Body of pancreas (tissue), 4 donors: ENCODE measurements at places on chromosomes 4 and X. TPM values are rescaled to one million over a fixed set of nuclear protein-coding genes. Genes with fewer than 3 reads are reported as not detected.

DNA sequence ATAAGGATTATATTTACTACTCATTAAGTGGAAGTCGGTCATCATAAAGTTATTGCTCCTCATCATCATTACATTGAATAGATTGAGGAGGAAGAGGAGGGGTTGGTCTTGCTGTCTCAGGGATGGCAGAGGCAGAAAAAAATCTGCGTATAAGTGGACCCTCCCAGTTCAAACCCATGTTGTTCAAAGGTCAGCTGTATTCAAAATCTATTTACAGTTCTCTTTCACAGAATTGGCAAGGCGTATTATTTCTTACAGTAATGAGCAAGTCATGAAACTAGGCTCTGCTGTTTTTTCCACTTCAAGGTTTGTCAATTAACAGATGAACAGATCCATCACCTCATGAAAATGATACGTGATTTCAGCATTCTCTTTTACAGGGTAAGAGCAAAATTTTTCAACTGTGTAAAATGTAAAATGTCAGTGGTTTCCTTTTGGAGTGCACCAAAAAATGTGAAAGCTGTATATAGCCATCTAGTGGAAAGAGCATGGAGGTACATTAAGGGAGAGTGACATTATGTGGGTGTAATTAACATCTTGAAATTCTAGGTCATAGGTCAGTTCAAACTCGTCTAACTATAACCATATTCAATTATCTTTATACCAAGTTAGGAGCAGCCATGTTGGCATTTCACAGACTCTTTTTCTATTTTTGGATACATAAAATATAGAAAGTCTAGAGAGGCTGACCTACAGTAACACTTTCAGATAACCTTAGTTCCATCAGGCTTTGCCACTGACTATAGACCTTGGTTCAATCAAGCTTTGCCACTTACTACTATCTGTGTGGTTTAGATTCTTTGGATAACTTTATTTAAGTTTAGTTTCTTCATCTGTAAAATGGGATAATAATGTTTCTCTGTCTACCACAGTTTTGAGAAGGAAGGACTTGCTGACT, 30.1 kb downstream of the NEIL3 start:
- H3K4me1 ChIP-seq, result no peaks in the 10 kb centered on the region
- H3K4me3 ChIP-seq, result no peak overlapping the region
- no peak for DNase-seq
- H3K27ac ChIP-seq, result no peak overlapping the region

DNA sequence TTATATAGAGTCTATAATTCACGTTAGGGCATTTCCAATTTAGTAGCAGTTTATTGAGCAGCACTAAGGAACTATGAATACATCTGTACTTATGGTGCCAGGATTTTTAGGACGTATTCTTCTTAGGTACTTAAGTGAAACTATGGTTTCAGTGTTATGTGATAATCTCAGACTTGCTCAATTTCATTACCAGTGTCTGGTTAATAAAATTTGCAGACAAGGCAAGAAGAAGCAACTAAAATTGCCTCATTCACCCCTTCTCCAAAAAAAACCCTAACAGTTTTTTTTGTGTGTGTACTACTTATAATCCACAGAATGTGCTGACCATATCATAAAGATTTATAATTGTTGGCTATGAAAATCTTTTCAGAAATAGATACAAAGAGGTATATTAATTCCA, 6.0 kb upstream of the CXCL10 start:
- no peaks in the 10 kb centered on the region for H3K36me3 ChIP-seq
- H3K4me1 ChIP-seq, result peaks cover 5% of the 10 kb centered on the region
- H3K27me3 ChIP-seq, result no peaks in the 10 kb centered on the region
- no peak for DNase-seq
- no peak overlapping the region for H3K27ac ChIP-seq
- H3K4me3 ChIP-seq, result no peak overlapping the region

- no peak overlapping the region for H3K27ac ChIP-seq
- no peaks in the 10 kb centered on the region for H3K4me1 ChIP-seq
- DNase-seq, result no peak
- H3K36me3 ChIP-seq, result no peaks in the 10 kb centered on the region
- no peaks in the 10 kb centered on the region for H3K27me3 ChIP-seq
- H3K4me3 ChIP-seq, result no peak overlapping the region
Observed at GRCh38 chrX:46198858-46199257, 346.4 kb downstream of the ZNF674 start.

- no peaks in the 10 kb centered on the region for H3K27me3 ChIP-seq
- H3K4me3 ChIP-seq, result no peak overlapping the region
- H3K4me1 ChIP-seq, result no peaks in the 10 kb centered on the region
- no peaks in the 10 kb centered on the region for H3K36me3 ChIP-seq
Observed at GRCh38 chrX:114006664-114007063, 577.2 kb upstream of the HTR2C start.

DNA sequence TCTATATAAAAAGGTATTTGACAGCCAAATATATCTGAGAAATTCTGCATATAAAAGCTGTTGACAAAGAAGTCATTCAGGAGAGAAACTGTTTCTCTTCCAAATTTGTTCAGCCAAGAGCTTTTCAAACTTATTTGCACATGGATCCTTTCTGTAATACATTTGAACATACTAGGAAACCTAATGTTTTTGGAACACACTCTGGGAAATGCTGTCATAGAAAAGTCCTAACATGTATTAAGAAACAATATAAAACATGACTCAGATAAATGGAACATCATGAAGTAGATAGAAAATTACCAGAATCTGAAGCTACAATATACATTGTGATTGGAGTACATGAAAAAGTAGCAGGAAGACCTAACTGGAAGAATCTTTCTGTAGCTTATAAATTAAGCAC, 781.5 kb upstream of the EPHA5 start:
- no peaks in the 10 kb centered on the region for H3K27me3 ChIP-seq
- H3K4me3 ChIP-seq, result no peak overlapping the region
- H3K27ac ChIP-seq, result no peak overlapping the region
- H3K4me1 ChIP-seq, result no peaks in the 10 kb centered on the region

LGI2 gene
- 2.0 TPM for total RNA-seq

HPGD gene
- 9.1 TPM for total RNA-seq

CXCL1 gene
- total RNA-seq, result 52.7 TPM
